ENCODE measurements at places on chromosomes 2 and 18.
A peak's percentile ranks its signal among the peaks of the same experiment; 100 is the strongest.

DNA sequence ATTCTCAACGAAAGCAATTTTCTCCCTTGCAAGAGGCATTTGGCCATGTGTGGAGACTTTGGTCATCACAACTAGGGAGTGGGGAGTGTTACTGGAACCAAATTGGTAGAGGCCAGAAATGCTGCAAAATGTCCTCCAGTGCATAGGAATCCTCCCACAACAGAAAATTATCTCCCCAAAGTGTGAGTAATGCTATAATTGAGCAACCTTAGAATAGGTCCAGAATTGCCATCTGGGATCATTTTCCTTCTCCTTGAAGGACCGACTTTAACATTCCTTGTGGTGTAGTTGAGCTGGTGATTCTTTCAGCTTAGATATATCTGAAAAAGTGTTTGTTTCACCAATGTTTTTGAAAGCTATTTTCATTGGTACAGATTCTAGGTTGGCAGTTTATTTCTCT lies 111.2 kb upstream of the SMIM21 start:
- DNase-seq: peak; percentile 73

DNA sequence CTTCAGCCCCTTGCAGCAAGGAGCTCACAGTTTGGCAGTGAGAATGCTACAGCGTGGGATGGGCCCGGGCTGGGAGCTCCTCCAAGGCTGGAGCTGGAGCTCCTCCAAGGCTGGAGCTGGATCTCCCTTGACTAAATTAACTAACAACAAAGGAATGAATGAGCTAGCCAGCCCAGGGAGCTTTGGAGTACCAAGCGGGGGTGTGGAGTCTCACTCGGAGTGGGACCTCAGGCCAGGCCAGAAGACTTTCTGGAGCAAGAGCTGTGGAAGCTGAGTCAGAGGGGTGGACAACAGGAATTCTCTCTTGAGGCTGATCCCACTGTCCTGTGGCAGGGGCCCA lies 244.7 kb upstream of the HS6ST1 start:
- peak; percentile 93 for DNase-seq

DNA sequence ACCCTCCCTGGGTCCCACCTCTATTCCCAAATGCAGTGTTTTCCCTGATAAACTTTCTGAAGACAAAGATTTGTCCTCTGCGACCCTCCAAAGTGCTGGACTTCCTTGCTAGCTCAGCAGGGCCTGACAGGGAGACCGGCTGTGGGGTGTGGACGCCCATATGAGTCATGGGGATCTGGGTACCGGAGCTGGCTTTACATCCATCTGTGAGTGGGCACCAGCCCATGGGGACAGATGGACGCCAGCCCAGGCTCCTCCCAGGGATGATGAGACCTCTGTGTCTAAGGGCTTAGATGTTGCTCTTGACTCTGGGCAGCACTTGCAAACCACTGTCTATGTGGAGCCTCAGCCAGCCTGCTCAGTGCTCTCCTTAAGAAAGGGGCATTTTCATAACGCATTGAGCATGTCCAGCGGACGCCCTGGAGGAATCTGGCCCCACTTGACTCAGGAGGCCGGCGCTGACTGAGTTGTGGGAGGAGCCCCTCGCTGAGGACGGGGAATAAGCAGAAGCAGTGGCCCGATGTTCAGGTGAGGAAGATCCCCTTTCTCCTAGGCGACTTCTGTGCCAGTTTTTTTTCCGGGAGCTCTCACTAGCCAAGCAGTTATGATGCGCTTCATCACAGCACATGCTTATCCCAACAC lies 229.4 kb upstream of the MYT1L start:
- no peak for DNase-seq

DNA sequence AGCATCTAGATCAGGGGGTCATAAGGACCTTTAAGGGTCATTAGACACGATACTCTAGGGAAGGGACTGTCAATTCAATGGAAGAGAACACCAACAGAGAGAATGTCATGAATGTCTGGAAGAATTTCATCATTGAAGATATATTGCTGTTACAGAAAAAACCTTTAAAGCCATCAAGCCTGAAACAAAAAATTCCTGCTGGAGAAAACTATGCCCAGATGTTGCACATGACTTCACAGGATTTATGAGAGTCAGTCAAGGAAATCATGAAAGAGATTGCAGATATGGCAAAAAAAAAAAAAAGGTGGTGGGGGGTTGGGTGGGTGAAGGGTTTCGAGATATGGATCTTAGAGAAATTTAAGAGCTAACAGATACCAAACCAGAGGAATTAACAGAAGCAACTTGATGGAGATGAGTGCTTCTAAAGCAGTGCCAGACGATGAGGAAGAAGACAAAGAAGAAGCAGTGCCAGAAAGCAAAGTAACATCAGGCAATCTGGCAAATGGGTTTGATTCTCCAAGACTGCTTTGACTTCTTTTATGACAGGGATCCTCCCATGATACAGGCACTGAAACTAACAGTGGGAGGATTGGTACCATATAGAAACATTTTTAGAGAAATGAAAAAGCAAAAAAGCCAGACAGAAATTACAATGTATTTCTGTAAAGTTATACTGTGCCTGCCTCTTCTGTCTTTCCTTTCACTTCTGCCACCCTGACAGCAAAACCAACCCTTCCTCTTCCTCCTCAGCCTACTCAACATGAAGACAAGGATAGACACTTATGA lies 28.5 kb downstream of the MAP4K3 start:
- DNase-seq: no peak

GRCh38 chr2:48278590-48278989 lies 251.4 kb upstream of the STON1 start:
- no peak for DNase-seq
